ENCODE measurements at places on chromosomes 1 and 21. TPM values are rescaled to one million over a fixed set of nuclear protein-coding genes. Genes with fewer than 3 reads are reported as not detected.

DNA sequence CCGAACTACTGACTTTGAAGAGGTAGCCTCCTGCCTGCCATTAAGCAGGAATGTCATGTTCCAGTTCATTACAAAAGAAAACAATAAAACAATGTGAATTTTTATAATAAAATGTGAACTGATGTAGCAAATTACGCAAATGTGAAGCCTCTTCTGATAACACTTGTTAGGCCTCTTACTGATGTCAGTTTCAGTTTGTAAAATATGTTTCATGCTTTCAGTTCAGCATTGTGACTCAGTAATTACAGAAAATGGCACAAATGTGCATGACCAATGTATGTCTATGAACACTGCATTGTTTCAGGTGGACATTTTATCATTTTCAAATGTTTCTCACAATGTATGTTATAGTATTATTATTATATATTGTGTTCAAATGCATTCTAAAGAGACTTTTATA lies 159.8 kb upstream of the SGIP1 start:
- DNase-seq, result no peak

The RALGPS2 gene
- 2.8 TPM for total RNA-seq

GRCh38 chr1:93000291-93000690 lies 39.0 kb upstream of the DIPK1A start:
- no peak for DNase-seq

GRCh38 chr1:153968408-153968807 lies 706 bp downstream of the CREB3L4 start:
- no peak for DNase-seq

GRCh38 chr1:43327549-43328292 lies 9.9 kb upstream of the MPL start:
- no peak for DNase-seq

The PGLYRP4 gene
- total RNA-seq, result not detected

The SPRR1A gene
- total RNA-seq, result not detected

DNA sequence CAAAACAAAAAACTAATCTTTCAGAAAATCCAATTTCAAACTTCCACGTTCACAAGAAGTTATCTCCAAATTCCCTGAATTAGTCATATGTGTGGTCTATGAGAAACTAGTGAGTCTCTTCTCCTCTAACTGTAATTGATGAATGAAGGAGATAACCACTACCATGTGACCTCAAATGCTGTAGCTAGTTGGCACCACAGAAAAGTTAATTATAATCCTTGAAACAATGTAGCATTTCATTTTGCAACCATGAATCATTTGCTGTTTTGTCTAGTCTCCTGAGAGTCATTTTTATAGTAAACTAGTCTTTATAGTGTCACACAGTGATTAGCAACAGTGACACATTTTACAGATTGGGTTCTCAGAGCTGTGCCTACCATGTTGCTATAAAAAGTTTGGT lies 287.5 kb downstream of the LRRIQ3 start:
- no peak for DNase-seq

DNA sequence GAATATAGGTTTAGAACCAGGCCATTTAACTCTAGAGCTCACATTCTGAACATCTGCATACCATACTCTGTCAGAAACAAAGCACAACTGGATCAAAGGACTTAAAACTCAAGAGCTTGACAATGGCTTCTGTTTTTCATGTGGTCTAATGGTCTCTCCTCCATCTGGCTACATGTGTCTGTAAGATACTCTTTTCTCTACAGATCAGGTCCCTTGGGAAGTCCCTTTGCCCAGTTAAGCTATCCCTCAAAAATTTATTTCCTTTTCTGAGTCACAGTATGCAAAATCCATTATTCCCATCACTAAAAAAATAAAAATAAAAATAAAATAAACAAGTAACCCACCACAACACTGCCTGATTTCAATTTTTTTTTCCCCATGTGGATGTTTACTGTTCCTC lies 357.0 kb upstream of the PRMT6 start:
- no peak for DNase-seq

GRCh38 chr1:155052439-155053395 lies 1.6 kb downstream of the ADAM15 start:
- peak; percentile 53 for DNase-seq

DNA sequence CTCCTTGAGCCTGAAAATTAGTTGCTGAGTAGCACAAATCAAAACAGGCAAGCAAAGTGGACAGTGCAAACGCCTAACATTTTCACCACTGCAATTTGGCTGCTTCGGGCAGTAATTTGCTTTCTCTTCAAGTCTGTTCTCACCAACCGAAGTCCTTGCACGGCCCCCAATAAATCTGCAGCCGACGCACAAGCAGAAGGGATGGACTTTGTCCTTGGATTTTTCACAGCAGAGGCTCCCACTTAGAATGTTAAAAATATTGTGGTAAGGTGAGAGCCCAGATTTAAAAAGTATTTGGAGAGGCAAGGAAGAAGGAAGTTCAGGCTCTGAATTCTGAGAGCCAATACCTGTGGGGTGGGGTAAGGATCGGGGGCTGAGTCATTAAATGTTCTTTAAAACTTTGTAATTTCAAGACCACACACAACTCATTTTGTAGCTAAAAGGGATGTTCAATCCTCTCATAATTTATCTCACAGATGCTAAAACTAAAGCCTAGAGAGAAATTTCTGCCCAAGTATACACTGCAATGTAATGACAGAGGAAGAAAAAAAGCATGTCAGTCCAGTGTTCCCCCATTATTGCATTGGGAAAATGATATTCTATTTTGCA lies 6.2 kb downstream of the CD247 start:
- DNase-seq, result peak; percentile 31

DNA sequence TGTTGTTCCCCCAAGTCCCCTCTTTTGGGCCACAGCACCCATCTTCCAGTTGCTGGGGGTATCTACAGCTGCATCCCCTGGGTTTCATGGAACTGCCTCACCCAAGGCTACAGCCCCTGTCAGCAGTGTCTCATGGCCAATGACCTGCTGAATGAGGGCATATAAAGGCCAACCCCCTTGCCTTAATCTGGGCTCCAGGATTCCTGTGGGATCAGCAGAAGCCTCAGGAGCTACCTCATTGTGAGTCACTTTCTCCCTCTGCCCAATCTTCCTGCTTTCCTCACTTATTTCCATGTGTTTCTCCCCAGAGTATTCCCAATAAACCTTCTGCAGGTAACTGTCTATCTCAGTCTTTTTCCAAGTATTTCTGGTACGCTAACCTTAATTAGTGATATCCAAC lies 37.3 kb upstream of the SYT14 start:
- no peak for DNase-seq

The LRRC47 gene
- total RNA-seq, result 33.1 TPM

DNA sequence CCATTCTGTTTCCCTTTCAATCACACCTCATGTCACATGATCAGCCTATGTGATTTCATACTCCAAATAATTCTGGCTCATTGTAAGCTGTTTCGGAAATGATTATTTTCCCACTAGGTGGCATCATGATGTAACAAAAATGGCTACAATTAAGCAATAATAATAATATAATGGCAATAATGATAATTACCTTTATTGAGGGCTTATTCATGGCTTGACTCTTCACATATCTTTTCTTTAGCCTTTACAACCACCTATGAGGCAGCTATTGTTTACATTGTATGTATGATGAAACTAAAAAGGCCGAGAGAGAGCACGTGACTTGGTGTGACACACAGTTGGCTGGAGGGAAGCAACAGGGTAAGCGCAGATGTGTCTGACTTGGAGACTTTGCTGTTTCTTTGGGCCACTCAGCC lies 12.5 kb upstream of the KPRP start:
- DNase-seq, result no peak

All from activated CD8-positive, alpha-beta T cell treated with anti-CD3 and anti-CD28 coated beads for 36 hours (primary cell).